ELR (cell line): ENCODE measurements at places on chromosomes 11 and 22.

DNA sequence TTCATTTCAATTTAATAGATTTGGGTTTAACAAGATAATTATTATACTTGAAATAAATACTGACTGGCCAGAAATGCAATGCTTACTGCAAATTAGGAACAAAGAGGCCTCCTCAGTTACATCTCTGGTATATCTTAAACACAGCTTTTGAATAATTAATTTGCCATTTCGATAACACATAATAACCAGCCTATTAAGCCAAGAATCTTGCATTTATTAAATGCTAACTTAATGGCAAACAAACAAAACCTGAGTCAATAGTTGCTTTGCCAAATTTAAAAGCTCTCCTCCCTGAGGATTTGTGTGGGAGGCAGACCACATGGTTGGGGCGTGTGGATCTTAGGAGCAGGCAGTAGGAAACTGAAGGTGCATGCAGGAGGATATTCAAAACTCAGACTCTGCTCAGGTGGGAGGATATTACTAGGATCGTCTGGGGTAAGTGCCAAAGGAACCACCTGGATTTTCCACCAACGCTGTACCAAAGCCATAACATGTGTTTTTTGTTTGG, 17.9 kb upstream of the FJX1 start:
- DNase-seq: no peak

DNA sequence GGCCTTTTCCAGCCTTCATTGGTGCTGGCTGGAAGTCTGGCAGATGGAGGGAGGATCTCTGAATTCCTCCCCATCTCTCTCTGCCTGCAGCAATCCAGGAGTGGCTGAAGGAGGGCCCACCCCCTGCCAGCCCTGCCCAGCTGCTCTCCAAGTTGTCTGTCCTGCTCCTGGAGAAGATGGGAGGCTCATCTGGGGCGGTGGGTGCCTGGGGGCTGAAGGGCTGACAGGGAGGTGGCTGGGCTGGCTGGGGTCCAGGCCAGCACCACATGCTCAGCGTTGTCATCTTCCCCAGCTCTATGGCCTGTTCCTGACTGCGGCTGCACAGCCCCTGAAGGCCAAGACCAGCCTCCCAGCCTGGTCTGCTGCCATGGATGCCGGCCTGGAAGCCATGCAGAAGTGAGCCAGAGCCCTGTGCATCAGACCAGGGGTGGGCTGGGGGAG, 12.2 kb downstream of the TKFC start:
- no peak for DNase-seq

DNA sequence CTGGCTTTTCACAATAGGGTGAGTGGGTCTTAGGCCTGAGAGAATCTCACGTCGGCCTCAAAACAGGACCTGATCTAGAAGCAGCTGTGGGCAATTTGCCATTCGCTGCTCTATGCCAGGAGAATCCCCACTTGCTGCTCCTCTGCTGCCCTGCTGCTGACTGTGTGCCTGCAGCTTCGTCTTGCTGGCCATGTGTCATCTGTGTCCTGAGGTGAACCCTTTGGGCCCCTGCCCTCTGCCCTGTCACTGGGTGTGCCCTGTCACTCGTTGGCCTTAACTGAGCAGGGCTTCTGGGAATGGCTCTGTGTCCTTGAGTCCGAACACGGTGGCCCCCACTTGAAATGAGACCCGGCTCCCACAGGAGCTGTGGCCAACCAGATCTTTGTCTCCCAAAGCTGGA, 6.2 kb downstream of the NAA40 start:
- DNase-seq: peak; percentile 29

- no peak for DNase-seq
Measured at GRCh38 chr22:35821654-35822053, 104.0 kb downstream of the APOL5 start.

DNA sequence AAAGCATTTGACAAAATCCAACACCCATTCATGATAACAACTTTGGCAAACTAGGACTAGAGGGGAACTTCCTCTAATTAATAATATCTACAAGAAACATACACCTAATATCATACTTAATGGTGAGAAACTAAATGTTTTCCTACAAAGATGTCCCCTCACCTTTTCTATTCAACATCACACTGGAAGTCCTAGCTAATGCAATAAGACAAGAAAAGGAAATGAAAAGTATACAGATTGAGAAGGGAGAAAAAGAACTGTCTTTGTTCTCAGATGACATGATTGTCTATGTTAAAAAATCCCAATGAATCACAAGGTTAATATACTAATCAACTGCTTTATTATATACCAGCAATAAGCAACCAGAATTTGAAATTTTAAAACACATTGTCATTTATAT, 52.4 kb downstream of the C11orf65 start:
- no peak for DNase-seq

DNA sequence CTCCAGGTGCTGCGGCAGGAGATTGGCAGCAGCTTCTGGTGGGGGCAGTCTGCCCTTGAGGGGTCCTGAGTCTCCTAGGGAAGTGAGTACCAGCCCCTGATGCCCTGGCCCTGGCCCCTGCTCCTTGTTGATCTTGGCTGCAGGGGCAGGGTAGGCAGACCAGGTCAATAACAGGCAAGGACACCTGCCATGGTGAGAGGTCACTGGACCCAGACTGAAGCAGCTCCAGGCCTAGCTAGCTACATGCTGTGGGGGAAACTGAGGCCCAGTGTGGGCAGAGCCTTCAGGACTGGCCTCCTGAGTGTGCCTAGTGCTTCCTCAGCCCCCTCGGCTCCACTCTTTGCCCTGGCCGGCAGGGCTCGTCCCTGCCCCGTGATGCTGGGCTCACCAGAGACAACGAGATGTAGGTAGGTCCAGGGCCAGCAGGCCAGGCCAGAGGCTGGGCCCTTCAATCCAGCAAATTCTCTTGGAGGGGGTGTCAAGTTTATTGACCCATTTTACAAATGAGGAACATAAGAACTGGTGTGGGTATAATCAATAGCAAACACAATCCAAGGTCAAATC, 20.4 kb downstream of the RTN4R start:
- no peak for DNase-seq

DNA sequence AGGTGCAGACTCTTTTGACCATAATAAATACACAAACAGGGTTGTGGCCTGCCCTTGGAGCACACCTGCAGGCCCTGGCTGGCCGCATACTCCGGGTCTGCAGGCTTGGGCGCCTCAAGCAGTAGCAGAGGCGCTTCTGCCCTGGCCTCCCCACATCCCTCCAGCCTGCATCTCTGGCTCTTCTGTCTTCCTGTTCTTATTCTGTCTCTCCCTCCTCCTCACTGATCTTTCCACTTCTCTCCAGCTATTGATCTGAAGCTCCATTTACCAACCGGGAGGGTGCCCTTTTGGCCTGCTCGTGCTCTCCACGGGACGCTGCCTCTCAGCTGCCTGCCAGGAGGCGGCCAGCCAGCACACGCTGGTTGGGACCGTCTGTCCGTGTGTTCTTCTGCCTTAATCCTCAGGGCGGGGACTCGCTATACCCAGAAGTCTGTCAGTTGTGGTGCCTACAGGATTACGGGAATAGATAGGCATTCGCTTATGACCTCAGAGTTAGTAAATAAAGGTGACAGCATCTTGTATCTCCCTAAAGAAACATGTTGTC, 5.2 kb downstream of the UPB1 start:
- DNase-seq: no peak

DNA sequence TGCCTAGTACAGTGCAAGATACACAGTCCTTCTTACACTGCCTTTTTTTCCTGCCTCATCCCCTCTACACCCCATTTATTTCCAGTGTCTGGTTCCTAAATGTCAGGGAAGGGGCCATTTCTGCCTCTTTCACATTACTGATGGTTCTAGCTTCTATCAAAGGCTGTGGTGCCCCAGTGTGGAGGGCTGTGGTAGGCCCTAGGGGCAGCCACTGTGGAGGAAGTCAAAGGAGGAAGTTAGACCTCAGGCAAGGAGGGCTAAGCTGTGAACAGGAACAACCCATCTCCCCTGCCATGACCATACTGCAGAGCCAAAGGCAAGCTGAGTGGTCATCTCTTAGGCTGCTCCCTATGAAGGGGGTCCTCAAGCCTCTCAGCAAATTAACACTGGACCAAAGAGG, 81.9 kb upstream of the CRTAM start:
- no peak for DNase-seq

GRCh38 chr11:1650918-1651262, 21.3 kb downstream of the KRTAP5-5 start:
- DNase-seq: no peak

- DNase-seq: no peak
Measured at GRCh38 chr11:82523141-82523540, 210.5 kb downstream of the FAM181B start.

- peak; percentile 60 for DNase-seq
Measured at GRCh38 chr11:63613517-63614135, 607 bp downstream of the PLAAT3 start.

DNA sequence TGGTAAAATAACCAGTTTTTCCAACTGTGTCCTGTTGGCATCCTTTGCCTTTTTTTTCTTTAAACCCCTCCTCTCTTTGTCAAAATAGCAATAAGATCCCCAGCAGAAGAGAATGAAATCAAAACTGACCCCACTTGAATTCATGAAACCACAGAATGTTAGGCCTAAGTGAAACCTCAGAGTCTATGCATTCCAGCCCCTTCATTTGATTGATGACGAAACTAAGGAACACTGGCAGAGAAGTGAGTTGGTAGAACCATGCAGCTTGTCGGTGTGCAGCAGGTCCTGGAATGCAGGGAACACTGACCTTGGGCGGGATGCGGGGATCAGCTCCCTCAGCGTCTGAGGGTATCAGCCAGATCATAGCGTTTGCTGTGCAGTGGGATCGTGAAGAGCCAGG, 57.5 kb downstream of the GRK3 start:
- DNase-seq: no peak

DNA sequence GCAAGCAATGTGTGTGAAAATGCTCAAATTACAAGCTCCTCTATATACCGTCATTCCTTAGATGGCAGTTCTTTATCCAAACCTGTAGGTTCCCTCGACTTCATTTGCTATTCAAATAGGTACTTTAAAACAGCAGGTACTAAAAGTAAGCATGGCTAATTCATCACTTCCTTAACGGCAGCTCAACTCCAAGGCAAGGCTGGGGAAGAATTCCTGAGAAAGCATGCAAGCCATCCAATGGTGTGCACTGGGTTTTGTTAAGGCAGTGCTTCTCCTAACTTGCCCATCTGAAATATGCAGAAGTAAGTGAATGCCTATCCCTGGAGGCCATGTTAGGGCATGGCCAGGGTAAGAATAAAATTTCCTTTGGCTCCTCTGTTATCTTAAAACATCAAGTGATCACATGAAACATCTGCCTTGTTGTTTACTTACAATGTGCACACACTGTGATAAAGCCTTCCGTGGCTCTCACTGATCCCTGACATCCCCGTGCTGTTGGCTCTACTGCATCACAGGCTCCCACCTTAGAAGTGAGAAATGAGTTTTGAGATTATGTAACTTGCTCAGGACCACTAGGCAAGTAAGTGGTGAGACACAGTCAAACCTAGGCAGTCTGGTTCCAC, 52.1 kb downstream of the SMCO4 start:
- DNase-seq: no peak

GRCh38 chr11:72848846-72849466, 34.7 kb downstream of the ATG16L2 start:
- DNase-seq: peak; percentile 59

- DNase-seq: no peak
Measured at GRCh38 chr11:120954381-120954780, 69.5 kb upstream of the TBCEL start.

- DNase-seq: no peak
Measured at GRCh38 chr11:32417806-32418205, 17.5 kb downstream of the WT1 start.

DNA sequence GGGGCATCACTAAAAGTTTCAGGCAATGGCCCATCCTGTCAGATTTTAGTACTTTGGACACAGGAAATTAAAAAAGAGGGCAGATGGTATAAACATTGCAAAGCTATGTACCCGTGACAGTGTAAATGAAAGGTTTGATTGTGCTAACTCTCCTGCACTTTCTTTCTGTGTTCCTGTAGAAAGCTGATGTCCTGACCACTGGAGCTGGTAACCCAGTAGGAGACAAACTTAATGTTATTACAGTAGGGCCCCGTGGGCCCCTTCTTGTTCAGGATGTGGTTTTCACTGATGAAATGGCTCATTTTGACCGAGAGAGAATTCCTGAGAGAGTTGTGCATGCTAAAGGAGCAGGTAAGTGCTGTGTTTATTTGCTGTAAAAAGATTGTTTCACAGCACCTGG, 10.3 kb downstream of the CAT start:
- DNase-seq: peak; percentile 38

GRCh38 chr11:17067417-17067816, 10.1 kb downstream of the RPS13 start:
- no peak for DNase-seq

- no peak for DNase-seq
Measured at GRCh38 chr11:93084727-93085505, 112.9 kb downstream of the SLC36A4 start.

DNA sequence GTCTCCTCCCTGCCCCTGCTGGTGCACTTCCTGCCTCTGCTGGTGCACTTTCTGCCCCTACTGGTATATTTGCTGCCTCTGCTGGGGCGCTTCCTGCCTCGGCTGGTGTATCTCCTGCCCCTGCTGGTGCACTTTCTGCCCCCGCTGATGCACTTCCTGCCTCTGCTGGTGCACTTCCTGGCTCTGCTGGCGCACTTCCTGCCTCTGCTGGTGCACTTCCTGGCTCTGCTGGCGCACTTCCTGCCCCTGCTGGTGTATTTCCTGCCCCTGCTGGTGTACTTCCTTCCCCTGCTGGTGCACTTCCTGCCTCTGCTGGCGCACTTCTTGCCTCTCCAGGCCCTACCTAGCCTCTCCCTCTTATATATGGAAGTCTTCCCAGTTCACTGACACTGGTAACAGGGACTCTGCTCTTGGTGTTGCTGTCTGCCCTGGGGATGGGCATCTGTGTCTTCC, 10.1 kb downstream of the MTFP1 start:
- no peak for DNase-seq

GRCh38 chr11:30317030-30317429, 5.9 kb upstream of the ARL14EP start:
- no peak for DNase-seq

GRCh38 chr11:15101072-15101709, 13.5 kb upstream of the INSC start:
- DNase-seq: peak; percentile 82

- DNase-seq: peak; percentile 32
Measured at GRCh38 chr11:130671801-130672700, 223.6 kb downstream of the ADAMTS15 start.

DNA sequence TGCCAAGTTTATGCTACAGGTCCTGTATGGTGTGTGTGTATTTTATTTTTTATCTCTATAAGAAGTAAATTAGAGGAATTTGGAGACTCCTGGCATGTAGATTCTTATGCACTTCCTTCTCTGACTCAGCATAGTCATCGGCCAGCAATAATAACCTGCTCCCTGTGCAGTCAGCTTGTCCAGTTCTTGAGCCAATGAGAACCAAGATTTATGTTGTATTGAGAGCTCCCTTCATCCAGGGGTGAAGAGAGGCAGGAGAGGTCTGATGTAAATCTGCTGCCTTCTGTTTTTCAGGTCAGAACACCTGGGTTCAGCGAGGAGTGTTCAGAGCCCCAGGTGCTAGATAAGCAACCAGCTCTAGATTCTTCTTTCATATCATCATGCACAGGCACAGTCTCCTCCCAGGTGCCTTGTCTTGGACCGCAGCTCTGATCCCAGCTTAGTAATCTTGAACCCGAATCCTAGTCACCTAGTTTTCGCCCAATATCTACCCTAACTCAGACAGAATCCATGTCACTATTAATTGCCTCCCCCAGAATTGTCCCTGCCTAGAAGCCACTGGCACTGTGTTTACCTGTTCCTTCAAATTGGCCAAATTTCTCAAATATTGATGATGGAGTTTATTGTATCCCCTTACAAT, 328.2 kb upstream of the NCAM1 start:
- no peak for DNase-seq
